A549 treated with Mapracorat at 1 μM for 4 hours (cell line): ENCODE measurements at places on chromosomes 2 and 18. TPM values are rescaled to one million over a fixed set of nuclear protein-coding genes. Genes with fewer than 3 reads are reported as not detected.

Gene CERS6
- total RNA-seq, result 14.2 to 16.8 TPM (median 16.4 TPM) in 5 replicates

Gene TMEM247
- total RNA-seq, result not detected in 5 replicates

Gene NYAP2
- total RNA-seq, result 0.02 TPM in 1 of 5 replicates, not detected in the others

Gene CTAGE1
- total RNA-seq, result not detected in 5 replicates

Gene PAX3
- not detected in 5 replicates for total RNA-seq

Gene TEX44
- total RNA-seq, result not detected in 5 replicates

Gene MARCO
- total RNA-seq, result 0.08 to 0.27 TPM (median 0.10 TPM) in 3 of 5 replicates, not detected in the others

Gene SLC5A7
- not detected in 5 replicates for total RNA-seq

Gene DSG1
- total RNA-seq, result not detected in 5 replicates

Gene MC4R
- not detected in 5 replicates for total RNA-seq

Gene ZNF519
- total RNA-seq, result 1.2 to 2.0 TPM (median 1.3 TPM) in 5 replicates

Gene SP5
- 0.06 TPM in 1 of 5 replicates, not detected in the others for total RNA-seq

Gene ATRAID
- total RNA-seq, result 206 to 230 TPM (median 222 TPM) in 5 replicates

Gene DSG2
- 44.3 to 68.1 TPM (median 62.4 TPM) in 5 replicates for total RNA-seq

Gene UNC80
- not detected in 5 replicates for total RNA-seq

Gene FAHD2B
- total RNA-seq, result 10.2 to 12.0 TPM (median 11.6 TPM) in 5 replicates

Gene SH3RF3
- 0.46 to 0.61 TPM (median 0.52 TPM) in 5 replicates for total RNA-seq

Gene ANKMY1
- 7.8 to 11.8 TPM (median 9.6 TPM) in 5 replicates for total RNA-seq

Gene C2orf72
- 4.8 to 7.5 TPM (median 6.2 TPM) in 5 replicates for total RNA-seq

Gene RAB1A
- total RNA-seq, result 209 to 244 TPM (median 232 TPM) in 5 replicates

Gene GYPC
- not detected in 5 replicates for total RNA-seq

Gene VIT
- total RNA-seq, result not detected in 5 replicates

Gene ENOSF1
- total RNA-seq, result 21.1 to 27.6 TPM (median 25.6 TPM) in 5 replicates

Gene CHRND
- total RNA-seq, result not detected in 5 replicates

Gene DSEL
- total RNA-seq, result 0.31 to 0.47 TPM (median 0.40 TPM) in 5 replicates

Gene FKBP1B
- 10.6 to 12.7 TPM (median 11.5 TPM) in 5 replicates for total RNA-seq

Gene INPP5D
- 0.29 to 0.71 TPM (median 0.45 TPM) in 5 replicates for total RNA-seq

Gene IL36A
- total RNA-seq, result not detected in 5 replicates

Gene MROH2A
- total RNA-seq, result 0.12 to 0.26 TPM (median 0.18 TPM) in 4 of 5 replicates, not detected in the other

Gene CIB4
- total RNA-seq, result 0.31 to 0.38 TPM (median 0.35 TPM) in 3 of 5 replicates, not detected in the others

Gene C2orf76
- total RNA-seq, result 10.4 to 15.9 TPM (median 12.1 TPM) in 5 replicates

Gene KIF5C
- 0.30 to 0.77 TPM (median 0.35 TPM) in 5 replicates for total RNA-seq

Gene GAL3ST2
- 0.15 to 0.42 TPM (median 0.25 TPM) in 5 replicates for total RNA-seq

Gene CROCC2
- not detected in 5 replicates for total RNA-seq

Gene GRP
- not detected in 5 replicates for total RNA-seq

Gene SAP130
- 10.8 to 12.0 TPM (median 11.6 TPM) in 5 replicates for total RNA-seq

Gene KCNG3
- 0.59 to 0.86 TPM (median 0.70 TPM) in 5 replicates for total RNA-seq

Gene LYPD6
- 0.05 to 0.11 TPM (median 0.08 TPM) in 5 replicates for total RNA-seq

Gene SLC4A3
- total RNA-seq, result 2.6 to 3.9 TPM (median 3.0 TPM) in 5 replicates

Gene TXNDC2
- total RNA-seq, result 0.06 to 0.45 TPM (median 0.19 TPM) in 5 replicates

Gene HOXD12
- total RNA-seq, result not detected in 5 replicates

Gene PSD4
- 10.4 to 14.6 TPM (median 12.8 TPM) in 5 replicates for total RNA-seq

Gene MAL
- total RNA-seq, result 0.12 to 0.21 TPM in 2 of 5 replicates, not detected in the others

Gene ZNF804A
- total RNA-seq, result not detected in 5 replicates

Gene GEN1
- total RNA-seq, result 9.8 to 13.9 TPM (median 12.4 TPM) in 5 replicates

Gene UGT1A10
- total RNA-seq, result 0.06 TPM in 1 of 5 replicates, not detected in the others
